ENCODE measurements at places on chromosomes 5 and 9.

DNA sequence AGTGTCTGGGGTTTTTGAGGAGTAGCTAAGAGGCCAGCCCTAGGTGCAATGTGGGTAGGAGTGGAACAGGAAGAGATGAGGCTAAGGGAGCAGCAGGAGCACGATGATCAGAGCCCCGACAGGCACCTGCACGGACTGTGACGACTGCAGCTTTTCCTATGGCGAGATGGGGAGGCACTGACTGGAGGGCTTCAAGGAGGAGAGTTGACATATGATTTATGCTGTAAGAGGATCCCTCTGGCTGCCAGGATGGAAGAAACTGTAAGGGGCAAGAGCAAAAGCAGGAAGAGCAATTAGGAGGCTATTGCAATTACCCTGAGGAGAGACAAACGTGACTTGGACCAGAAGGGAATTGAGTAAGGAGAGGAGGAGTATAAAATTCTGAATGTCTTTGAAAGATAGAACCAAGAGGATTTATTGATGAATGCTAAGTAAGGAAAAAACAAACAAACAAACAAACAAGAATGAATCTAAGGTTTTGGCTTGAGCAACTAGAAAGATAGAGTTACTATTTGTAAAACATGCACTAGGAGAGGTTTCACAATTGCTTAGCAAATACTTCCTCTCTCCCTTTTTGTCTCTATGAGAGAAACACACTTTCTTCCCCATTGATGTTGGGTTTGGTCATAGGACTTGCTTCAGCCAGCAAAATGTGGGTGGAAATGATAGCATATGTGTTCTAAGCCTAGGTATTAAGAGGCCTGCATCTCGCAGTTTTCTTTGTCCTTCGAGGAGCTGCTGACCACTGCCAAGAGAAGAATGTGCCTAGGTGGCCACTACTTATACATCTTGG, 32.9 kb downstream of the TRPC7 start:
- no peak for DNase-seq

- no peak for DNase-seq
Observed at GRCh38 chr5:88824892-88825583, 57.9 kb downstream of the MEF2C start.

DNA sequence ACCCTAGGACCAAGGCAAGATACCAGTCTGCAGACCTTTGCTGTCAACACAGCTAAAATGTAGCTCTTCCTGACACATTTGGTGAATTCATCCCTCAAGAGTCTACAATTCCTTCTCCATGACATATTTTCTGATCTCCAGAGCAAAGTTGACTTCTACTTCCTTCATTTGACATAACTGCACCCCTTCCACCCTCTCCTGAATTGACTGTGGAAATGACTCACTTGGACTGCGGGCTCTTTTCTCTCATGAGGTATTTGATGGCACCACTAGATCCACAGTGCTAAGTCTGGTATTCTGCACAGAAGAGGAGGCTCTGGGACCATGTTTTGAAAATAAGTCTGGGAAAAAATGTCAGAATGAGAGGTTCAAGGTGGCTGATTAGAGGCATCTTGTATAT, 338.4 kb upstream of the TRPC7 start:
- no peak for DNase-seq

DNA sequence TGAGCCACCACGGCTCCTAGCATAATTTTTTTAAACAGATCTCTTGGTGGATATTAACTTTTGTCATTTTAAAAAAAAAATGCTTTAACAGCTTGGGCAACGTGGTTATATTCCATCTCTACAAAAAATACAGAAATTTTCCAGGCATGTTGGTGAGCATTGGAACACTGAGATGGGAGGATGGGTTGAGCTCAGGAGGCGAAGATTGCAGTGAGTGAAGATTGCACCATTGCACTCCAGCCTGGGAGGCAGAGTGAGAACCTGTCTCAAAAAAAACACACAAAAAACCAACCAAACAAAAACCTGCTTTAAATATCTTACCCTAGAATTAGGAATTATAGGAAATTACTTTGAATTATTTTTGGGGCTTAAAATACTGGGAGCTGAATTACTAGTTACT, 55.2 kb downstream of the NSD1 start:
- DNase-seq: no peak

DNA sequence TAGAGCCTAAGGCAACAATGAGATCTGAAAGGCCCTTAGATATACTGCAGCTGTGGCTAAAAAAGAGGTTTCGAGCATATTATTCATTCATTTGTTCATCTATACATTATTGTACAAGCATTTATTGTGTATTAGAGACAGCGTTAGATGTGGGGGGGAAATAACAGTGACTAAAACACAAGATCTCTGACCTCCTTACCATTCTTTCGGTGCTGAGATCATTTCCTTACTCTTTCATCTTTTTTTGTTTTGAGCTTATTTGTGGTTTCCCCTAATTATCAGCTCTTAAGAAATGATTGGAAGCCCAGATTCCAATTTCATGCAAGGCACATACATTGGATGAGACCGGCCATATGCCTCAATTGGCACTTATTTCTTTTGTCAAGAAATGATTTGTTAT, 113.2 kb downstream of the SEC61B start:
- no peak for DNase-seq

DNA sequence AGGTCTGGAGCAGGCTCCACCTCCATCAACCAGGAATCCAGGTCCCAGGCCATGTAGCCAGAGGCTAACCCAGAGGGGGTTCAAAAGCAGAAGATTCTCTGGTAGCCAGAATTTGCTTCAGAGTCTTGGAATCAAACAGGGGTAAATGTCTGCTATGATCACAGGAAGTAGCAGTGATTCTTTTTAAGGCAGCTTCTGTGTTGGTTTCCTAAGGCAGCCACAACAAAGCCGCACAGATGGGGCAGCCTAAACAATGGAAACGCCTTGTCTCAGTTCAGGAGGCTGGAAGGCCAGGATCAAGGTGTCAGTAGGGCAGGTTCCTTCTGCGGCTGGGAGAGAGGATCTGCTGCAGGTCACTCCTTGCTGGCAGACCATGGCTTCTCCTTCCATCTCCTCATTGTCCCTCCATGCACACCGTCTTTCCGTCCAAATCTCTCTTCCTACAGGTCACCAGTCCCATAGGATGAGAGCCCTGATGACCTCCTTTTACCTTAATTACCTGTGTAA, 167.3 kb downstream of the ROR2 start:
- DNase-seq: no peak

DNA sequence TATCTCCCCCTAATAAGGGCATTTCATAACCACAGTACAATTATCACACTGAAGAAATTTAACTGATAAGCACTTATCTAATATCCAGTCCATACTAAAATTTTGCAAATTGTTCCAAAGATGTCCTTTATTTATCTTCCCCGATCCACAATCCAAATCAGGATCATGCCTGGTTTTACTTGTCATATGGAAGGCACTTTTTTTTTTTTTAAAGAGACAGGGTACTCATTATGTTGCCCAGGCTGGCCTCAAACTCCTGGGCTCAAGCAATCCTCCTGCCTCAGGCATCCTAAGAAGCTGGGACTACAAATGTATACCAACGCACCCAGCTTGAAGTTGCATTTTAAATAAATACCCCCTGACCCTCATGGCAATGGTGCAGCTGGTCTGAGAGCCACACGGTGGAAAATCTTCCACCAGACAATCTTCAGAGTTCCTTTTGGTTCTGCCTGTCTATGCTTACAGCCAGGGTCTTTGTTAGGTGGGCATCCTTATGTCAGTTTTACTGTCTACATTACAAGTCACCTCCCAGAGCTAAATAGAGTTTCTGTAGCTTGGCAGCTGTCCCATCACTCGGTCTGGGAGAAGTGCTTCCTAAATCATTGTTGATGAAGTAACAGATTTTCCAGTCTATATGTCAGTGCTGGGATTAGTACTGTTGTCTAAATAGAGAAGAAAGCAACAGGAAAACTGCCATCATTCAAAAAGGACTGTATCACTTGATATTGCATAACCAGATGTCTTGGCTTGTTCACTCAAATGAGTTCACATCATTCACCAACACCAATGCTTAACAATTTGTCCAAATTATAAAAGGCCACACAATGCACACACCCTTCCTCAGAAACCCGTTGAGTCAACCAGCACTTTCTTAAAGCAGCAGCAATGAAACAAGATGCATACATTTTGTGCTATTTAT, 26.4 kb downstream of the PTPN3 start:
- DNase-seq: no peak

DNA sequence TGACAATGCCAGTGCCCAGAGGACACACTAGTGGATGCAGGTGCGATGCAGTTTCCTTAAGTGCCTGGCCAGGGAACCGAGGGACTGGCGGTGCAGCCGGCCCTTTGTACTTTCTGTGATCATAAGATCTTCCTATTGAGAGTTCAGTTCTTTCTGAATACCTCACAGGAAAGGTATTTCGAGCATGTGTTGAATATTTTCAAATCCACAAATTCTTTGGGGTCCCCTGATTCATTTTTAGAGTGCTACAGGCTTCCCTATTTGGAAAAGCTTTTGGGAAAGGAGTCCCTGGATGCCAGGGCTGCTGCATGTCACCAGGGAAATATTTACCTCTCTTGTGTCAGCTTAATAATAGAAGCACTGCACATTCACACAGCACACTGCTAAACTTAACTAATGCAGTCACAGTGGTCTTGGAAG, 281.5 kb downstream of the GADD45G start:
- DNase-seq: no peak

- no peak for DNase-seq
Observed at GRCh38 chr5:136018814-136019783, 9.7 kb upstream of the TGFBI start.

DNA sequence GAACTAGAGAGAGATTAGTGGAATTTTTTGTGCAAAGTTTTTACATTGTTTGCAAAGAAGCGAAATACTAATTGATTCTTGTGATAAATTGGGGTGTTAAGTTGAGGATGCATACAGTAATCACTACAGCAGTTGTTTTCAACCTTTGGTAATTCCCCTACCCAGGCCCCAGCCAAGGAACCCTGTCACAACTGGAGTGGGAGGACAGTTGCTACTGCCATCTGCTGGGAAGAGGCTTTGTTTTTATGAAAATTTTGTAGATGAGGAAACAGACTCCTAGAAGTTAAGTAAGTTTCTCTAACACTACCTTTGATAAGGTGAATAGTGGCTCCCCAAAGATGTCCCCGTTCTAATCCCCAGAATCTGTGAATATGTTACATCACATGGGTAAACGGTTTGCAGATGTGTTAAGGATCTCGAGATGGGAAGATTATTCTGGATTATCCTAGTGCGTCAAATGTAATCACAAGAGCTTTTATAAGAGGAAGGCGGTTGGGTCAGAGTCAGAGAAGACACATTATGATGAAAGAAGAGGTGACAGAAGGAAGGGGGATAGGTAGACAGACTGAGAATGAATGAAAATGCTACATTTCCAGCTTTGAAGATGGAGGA, 34.0 kb upstream of the PPP1R2B start:
- no peak for DNase-seq

- no peak for DNase-seq
Observed at GRCh38 chr5:77993855-77994318, 217.7 kb upstream of the TBCA start.

- no peak for DNase-seq
Observed at GRCh38 chr9:130472184-130472705, 27.5 kb downstream of the ASS1 start.

DNA sequence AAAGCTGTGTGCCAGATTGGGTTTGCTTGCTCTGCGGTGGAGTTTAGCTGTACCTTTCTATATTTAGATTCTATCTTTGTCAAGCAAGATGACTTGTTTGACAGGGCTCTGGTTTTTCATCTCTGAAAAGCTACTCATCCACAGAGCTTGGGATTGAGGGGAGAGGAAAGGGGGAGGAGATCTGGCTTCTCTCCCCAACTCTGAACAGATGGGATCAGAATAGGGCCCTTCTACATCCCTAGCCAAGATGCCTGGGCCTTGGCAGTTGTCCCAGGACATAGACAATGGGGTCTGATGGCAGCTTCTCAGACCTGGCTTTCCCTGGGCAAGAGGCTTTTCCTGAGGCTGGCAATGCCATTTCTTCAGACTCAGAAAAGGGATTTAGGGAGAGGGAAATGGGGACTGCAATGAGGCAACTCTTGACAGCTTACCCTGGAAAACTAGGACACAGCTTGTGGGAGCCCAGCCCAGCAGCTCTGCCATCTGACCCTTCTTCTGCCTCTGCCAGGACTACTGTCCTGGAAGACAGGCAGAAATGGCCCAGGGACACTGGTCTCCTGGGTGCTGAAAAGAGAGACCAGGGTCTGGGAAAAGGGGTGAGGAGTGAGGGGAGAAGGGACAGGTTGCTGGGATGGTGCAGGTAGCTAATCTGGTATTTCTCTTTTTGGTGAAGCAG, 50.2 kb upstream of the ASTN2 start:
- no peak for DNase-seq

- DNase-seq: no peak
Observed at GRCh38 chr9:77807281-77807683, 159.2 kb upstream of the GNA14 start.

- no peak for DNase-seq
Observed at GRCh38 chr5:130335117-130335516, 430.9 kb downstream of the CHSY3 start.

- DNase-seq: no peak
Observed at GRCh38 chr9:108134486-108135128, 645.0 kb upstream of the KLF4 start.

DNA sequence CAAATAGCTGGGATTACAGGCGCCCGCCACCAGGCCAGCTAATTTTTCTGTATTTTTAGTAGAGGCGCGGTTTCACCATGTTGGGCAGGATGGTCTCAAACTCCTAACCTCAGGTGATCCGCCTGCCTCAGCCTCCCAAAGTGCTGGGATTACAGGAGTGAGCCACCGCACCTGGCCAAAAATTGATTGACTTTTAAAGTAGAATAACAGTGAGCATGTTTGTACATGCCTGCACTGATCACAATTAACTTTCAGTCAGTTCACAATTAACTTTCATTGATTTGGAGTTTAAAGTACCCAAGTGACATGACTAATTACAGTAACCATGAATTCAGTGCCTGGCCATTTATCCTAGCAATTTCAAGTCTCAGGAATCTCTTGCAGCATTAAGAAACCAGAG, 61.3 kb downstream of the ANKH start:
- no peak for DNase-seq

GRCh38 chr9:106970219-106970975, 107.4 kb downstream of the ZNF462 start:
- DNase-seq: no peak

DNA sequence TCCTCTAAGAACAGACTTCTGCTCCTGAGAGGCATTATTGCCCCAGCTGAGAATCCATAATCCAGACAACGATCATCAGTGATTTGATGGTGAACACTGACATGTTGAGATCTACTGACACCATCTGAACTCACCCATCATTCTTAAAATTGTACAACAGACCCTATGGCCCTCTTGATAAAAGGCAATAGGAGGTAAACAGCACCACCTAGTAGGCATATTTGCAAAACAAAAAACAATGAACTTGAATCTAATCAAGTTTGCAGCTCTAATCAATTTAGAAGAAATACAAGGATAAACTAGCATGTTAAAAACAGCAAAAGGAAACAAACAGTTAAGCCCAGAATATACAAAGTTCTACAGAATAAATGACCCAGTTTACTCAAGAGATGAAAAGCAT, 89.6 kb downstream of the SFXN1 start:
- no peak for DNase-seq

DNA sequence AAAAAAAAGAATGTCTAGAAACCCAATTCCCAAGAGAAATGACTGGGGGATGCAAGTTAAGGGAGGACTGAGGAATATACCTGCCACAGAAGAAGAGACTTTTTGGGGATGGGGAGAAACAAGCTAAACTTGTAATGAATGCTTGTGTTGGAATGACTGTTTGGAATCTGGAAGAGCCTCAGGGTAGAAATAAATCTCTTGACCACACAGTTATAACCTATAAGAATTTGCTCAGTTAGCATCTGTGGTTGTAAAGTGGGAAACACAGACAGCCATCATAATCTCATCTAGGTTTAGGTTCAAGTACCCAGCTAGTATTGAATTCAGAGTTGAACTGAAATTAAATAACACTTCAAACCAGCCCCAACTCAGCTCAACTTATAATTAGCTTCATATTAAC, 678.3 kb upstream of the CHD1 start:
- no peak for DNase-seq

Measured in stimulated activated CD8-positive, alpha-beta memory T cell treated with anti-CD3 and anti-CD28 coated beads, Interleukin-2, amount 100 ng/mL, for 1 hour (primary cell).